Vagina (tissue), 2 donors: ENCODE measurements at places on chromosomes 2 and 18.

DNA sequence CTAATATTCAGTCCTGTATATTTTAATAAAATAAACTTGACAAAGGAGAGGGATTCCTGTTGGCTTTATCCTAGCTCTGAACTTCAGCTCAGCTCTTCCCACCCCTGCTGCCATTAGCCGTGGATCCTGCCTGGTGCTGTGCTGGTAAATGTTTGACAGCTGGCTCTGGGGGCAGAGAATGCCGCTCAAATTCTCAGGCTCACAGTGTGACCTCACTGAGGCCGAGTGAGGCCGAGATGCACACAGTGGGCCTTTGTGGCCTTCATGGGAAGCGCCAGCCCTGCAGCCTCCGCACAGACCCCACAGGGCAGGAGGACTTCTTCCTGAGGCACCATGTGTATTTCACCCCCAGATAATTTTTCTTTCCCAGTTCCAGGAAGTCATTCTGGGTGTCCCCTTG, 16.5 kb upstream of the FAHD2A start:
- no peak for DNase-seq

- no peak for DNase-seq
Measured at GRCh38 chr2:26979741-26980140, 9.3 kb downstream of the MAPRE3 start.

- no peak for DNase-seq
Measured at GRCh38 chr18:53991202-53991601, 233.3 kb downstream of the MBD2 start.

DNA sequence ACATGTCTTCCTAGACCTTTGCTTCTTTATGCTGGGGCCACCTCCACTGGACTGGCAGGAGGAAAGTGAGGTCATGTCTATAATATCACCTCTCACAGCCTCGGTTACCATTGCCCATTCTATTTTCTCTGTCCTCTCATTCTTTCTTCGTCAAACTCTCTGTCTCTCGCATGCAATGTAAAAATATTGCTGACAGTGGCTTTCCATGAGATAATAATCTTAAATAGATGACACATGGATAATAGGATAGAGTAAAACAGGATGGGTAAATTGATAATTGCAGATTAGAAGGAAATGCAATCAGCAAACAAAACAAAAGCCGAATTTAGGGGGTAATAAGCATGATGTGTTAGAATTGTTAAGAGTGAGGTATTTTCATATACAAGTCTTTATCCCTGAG, 215.7 kb upstream of the PARD3B start:
- DNase-seq: no peak

DNA sequence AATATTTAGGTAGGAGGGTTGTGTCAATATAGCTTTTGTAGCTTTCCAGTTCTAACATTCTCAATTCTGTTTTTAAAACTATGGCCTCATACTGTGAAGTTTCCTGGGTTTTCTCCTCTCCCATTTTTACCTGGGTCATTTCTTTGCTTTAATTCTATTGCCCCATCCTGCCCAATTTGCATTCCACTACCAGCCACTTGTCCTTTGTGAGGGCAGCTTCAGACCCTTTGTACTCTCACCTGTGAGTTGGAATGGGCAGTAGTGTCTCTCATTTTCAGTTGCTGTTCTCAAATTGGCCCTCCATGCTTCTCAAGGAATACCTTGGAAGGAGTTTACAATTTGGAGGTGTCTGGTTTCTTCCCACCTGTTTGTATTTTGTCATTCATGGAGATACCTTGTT, 108.4 kb downstream of the CAMKMT start:
- DNase-seq: no peak

DNA sequence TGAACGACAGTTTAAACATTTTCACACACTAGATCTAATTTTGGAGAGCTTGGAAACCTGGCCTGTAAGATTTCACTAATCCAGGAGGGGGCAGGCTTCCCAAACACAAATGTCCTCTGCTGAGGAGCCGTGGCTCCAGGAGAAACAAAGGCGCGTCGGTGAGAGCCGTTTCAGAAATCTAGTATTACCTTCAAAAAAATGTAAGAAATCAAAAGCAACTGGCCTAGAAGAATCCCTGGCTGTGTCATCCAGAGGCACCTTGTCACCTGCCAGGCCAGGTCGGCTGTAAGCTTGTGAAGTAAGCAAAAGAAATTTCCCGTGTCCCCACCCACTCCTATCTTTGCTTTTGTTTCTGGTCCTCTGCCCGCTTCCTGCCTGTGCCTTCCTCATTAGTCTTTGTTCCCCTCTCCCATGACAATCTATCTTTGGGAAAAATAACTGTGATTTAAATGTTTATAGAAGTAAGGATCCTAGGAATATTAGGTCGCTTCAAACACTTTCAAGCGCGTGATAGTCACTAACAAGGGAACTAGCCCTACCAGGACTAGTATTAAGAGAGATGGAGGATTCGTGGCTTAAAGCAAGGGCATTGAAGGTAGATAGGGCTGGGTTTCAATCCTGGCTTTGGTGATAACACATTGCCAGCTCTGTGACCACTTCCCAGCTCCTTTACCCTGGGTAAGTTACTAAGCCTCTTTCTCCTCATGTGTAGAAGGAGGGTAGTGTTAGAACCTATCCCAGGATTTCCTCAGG, 99.5 kb upstream of the STK39 start:
- no peak for DNase-seq

DNA sequence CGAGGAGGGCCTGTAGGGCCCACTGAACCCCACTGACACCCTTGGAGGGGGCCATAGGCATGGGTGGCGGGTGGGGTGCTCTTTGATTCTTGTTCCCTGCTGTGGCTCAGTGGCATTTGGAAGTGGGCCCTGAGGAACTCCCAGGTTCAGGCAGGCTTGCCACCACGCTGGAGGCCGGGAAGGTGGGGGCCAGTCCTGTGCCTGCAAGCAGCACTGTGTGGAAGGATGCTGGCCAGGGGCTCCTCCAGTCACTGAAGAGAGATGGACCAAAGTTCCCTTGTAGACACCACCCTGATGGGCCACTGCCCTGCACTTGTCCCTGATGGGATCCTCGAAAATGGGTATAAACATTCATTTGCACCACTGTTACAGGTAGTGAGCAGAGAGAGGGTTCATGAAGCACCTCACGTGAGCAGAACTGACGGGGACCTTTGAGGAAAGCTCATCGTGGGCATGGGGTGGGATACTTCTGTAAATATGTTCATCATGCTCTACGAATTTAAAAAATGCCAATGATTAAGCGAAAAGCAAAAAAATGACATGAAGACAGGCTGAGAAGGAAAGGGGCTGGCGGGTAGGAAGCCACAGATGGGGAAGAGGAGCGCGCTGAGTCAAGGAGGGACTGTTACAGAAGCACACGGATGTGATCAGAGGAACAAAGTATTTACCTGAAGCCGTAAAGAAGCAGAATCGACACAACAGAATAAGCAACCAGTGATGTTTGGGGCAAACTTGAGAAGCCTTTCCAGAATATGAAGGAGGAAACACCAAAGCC, 45.2 kb upstream of the ASB1 start:
- no peak for DNase-seq

DNA sequence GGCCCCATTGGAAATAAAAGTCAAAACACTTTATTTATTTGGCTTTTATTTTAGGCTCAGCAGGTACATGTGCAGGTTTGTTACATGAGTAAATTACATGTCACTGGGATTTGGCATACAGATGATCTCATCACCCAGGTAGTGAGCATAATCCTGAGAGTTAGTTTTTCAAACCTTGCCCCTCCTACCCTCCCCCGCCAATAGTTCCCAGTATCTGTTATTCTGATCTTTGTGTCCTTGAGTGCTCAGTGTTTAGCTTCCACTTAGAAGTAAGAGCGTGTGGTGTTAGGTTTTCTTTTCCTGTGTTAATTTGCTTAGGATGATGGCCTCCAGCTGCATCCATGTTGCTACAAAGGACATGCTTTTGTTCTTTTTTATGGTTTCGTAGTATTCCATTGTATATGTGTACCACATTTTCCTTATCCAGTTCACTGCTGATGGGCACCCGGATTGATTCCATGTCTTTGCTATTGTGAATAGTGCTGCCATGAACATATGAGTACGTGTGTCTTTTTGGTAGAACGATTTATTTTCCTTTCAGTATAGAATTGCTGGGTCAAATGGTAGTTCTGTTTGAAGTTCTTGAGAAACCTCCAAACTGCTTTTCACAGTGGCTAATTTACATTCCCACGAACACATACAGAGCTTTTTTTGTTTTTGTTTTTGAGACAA, 47.9 kb downstream of the ARMC9 start:
- DNase-seq: no peak

DNA sequence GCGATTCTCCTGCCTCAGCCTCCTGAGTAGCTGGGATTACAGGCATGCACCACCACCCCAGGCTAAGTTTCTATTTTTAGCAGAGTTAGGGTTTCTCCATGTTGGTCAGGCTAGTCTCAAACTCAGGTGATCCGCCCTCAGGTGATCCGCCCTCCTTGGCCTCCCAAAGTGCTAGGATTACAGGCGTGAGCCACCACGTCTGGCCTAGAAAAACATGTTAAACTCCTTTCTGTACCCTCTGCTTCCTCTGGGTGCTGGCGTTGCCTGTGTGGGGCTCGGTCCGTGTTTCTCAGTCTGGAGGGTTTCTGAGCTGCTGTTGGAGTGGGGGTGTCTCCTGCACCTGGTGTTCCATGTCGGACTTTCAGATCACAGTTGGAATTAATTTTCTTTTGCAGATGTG, 17.9 kb downstream of the LDLRAD4 start:
- no peak for DNase-seq

GRCh38 chr18:3691705-3692104, 241.7 kb downstream of the TGIF1 start:
- no peak for DNase-seq

DNA sequence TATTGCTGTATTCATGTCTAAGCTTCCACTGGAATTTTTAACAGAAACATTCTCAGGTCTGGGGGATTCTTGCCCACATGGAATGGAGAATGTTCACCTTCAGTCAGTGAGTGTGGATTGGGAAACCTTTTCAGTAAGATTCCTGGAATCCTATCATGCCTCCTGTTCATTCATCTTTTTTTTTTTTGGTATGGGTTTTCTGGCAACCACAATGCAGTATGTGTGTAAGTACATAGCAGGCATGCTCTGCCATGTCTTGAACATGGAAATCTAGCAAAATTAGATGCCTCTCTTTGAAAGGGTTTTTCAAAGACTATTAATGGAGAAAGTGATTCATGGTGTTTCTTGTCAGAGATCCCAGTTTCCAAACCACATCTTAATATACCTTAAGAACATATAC, 176.5 kb downstream of the LTBP1 start:
- DNase-seq: no peak

- no peak for DNase-seq
Measured at GRCh38 chr2:240411261-240412160, 24.0 kb upstream of the GPC1 start.

DNA sequence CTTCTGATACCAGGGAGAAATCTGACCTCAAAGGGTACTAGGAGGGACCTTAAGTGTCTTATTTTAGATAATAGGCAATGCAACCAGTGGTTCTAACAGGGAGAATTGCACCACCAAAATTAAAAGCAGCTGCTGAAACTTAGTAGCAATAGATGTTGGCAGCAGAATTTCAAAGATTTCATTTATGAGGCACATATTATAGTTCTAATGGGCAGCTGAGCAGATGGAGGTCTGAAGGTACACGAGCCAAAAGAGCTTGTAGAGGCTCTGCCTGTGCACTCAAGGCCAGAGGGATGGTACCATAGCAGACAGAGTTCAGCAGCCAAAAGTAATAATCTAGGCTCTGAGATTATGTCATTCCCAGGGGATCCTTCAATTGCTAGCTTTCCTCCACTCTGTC, 87.3 kb upstream of the NCKAP5 start:
- DNase-seq: no peak

DNA sequence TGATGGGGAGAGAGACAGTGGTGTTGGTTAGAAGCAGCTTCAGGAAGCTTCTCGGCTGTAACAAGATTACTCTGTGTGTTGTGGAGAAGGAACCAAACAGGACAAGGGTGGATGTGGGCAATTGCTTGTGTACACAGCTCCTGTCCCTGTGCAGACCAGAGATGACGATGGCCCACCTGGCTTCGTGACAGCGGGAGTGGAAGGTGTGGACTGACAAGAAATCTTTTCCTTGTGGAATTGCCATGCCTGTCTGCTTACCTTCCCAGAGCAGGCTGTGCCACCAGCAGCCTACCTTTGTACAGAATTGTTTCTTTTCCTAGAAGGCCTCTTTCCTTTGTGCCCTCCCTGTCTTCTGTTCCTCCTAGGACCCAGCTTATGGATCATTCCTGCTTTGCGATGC, 93.8 kb downstream of the ITGB1BP1 start:
- DNase-seq: no peak

GRCh38 chr2:88197732-88198131, 27.6 kb downstream of the THNSL2 start:
- DNase-seq: no peak

DNA sequence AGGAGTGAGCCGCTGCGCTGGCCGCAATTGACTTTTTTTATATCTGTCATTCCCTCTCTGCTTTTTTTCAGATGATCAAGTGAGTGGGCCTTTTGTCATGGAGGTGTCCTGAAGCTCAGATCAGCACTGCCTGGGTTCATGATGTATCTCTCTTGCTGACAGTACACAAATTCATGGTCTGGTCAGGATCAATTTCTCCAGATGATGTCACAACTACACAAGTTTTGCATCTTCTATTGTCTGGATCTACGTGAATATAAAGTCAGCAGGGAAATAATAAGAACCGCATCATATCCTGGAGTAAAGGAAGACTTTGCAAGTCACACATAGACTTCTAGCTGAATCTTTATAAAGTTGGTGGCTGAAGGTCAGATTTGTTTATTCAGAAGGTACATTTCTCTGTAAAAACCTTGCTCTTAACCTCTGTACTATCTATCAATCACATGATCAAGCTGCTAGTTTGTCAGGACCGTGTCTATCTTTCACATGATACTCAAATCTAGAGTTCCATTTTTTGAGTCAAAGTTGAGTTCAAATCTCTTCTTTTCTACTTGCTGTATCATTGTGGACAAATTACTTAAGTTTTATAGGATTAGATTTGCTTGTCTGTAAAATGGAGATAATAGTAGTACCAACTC, 13.1 kb upstream of the CD28 start:
- DNase-seq: no peak

DNA sequence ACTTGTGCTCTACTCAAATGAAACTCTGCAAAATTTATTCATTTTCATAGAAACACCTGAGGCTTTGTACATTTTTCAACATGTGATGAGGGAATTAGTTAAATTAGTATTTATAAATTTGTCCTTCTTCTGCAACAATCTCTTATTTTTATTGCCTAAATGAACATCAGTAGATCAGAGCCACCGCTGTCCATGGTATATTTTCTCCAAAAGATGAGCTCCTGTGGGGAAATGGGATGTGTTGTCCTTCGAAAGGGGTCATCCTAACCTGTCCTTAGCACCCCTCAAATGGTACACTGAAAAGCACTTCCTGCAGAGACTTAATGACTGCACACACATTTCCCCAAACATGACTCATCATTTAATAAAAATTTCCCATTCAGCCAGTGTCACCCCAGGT, 714.6 kb downstream of the MBD2 start:
- no peak for DNase-seq

GRCh38 chr2:226217191-226217590, 582.4 kb downstream of the IRS1 start:
- DNase-seq: no peak

GRCh38 chr2:177302552-177302951, 38.0 kb upstream of the NFE2L2 start:
- DNase-seq: no peak
